ENCODE measurements at places on chromosomes 12 and 14. TPM values are rescaled to one million over a fixed set of nuclear protein-coding genes. Genes with fewer than 3 reads are reported as not detected.

GRCh38 chr12:28500373-28501024 is 310.2 kb downstream of the CCDC91 start:
- peaks cover 10% of the 10 kb centered on the region for H3K4me1 ChIP-seq
- no peaks in the 10 kb centered on the region for H3K36me3 ChIP-seq
- no peaks in the 10 kb centered on the region for H3K27me3 ChIP-seq

- peaks cover 2% of the 10 kb centered on the region for H3K4me1 ChIP-seq
- H3K27me3 ChIP-seq: peaks cover 3% of the 10 kb centered on the region
- no peak overlapping the region for H3K27ac ChIP-seq
- DNase-seq: no peak
- H3K36me3 ChIP-seq: no peaks in the 10 kb centered on the region
Measured at GRCh38 chr14:52701223-52701622, 5.8 kb upstream of the PSMC6 start.

GRCh38 chr12:76201758-76202157 is 117.3 kb upstream of the NAP1L1 start:
- H3K4me1 ChIP-seq: no peaks in the 10 kb centered on the region
- no peak for DNase-seq
- H3K4me3 ChIP-seq: no peak overlapping the region
- H3K27me3 ChIP-seq: no peaks in the 10 kb centered on the region
- no peak overlapping the region for H3K27ac ChIP-seq
- H3K36me3 ChIP-seq: no peaks in the 10 kb centered on the region

DNA sequence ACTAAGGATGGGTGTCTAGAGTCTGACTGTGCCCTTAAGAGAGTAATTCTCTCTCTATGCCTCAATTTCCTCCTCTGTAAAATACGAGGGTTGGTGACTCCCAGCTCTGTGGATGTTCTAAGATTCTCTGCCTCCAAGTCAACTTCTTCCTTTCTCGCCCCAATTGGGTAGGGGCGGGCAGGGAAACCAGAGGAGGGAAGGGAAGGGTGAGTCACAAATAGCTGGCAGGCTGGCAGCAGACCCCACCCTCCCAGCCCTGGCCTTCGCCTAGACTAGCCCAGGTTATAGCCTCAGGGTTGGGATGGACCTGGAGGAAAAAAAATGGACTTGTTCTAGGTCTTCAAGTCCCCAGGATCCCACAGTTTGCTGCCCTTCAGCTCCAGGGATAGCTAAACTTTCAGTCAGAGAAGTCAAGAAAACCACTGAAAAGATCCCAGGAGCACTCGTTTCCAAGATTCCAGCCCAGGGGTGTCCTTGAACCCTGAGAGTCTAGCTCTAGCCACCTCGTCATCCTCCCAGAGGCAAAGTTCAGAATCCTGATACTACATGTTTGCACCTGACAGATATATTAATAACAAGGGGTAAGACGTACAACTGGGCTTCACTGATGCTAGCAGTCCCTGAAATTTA is 2.3 kb downstream of the DGKA start:
- H3K36me3 ChIP-seq: no peaks in the 10 kb centered on the region
- DNase-seq: no peak
- H3K4me3 ChIP-seq: peak overlapping the region; percentile 79
- H3K27ac ChIP-seq: no peak overlapping the region

- no peak for DNase-seq
- H3K4me3 ChIP-seq: no peak overlapping the region
- no peaks in the 10 kb centered on the region for H3K27me3 ChIP-seq
- H3K36me3 ChIP-seq: no peaks in the 10 kb centered on the region
- no peak overlapping the region for H3K27ac ChIP-seq
- no peaks in the 10 kb centered on the region for H3K4me1 ChIP-seq
Measured at GRCh38 chr14:99889268-99889667, 96.1 kb downstream of the EML1 start.

- H3K4me3 ChIP-seq: no peak overlapping the region
- peaks cover 22% of the 10 kb centered on the region for H3K4me1 ChIP-seq
- H3K27me3 ChIP-seq: no peaks in the 10 kb centered on the region
- no peak for DNase-seq
- H3K27ac ChIP-seq: peak overlapping the region; percentile 19
- H3K36me3 ChIP-seq: no peaks in the 10 kb centered on the region
Measured at GRCh38 chr12:71763677-71764379, 9.2 kb downstream of the RAB21 start.

GRCh38 chr12:88784166-88784565 is 203.9 kb upstream of the KITLG start:
- DNase-seq: no peak
- no peaks in the 10 kb centered on the region for H3K27me3 ChIP-seq
- no peaks in the 10 kb centered on the region for H3K4me1 ChIP-seq

- no peaks in the 10 kb centered on the region for H3K4me1 ChIP-seq
- H3K36me3 ChIP-seq: no peaks in the 10 kb centered on the region
Measured at GRCh38 chr14:98393527-98393926, 878.5 kb downstream of the BCL11B start.

DNA sequence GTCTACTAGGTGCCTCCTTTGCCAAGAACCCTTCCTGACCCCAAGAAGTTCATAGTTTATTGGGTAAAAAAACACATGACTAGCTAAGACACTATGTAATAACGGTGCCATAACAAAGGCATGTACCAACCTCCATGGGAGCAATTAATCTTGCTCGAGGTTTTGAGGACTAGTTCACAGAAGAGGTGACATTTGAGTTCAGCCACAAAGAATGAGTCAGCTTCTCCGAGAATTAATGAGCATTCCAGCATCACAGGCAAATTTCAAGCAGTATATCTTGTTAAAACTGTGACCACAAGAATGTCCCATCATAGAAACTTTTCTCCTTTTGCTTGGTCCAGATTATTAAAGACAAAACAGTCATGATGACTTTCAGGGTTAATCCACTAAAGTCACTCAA is 113.0 kb upstream of the RAP1B start:
- no peak for DNase-seq
- no peak overlapping the region for H3K27ac ChIP-seq
- no peaks in the 10 kb centered on the region for H3K36me3 ChIP-seq
- no peak overlapping the region for H3K4me3 ChIP-seq

DNA sequence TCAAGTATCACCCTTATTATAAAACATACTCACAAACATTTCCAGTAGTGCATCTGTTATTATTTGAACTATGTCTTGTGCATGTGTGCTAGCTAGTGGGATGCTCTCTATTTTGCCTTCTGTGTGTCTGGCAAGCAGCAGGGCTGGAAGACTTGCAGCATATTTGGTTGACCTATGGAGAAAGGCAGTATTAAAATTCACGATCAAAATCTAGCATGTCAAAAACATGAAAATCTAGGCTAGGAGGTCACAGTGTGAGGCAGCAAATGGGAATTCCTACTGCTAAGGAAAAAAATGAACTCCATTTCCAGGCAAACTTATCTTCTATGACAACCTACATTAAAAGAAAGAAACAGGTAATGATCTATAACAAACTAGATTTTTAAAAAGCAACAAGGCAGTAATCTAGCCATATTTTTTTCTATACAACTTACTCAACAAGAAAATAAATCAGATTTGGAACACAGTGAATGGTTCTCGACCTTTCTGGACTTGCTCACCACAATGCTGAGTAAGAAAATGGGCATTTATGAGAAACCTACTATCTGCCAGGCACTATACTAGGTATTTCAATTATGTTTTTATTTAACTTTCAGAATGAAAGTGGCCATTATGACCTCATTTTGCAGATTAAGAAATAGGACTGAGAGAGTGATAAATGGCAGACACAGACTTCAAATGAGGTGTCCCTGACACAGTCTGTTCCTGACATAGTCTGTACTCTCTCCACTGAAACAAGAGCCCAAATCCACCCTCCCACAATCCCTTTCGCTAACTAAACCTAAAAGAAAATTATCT is 96.8 kb downstream of the TXNDC16 start:
- H3K36me3 ChIP-seq: no peaks in the 10 kb centered on the region
- H3K4me3 ChIP-seq: no peak overlapping the region
- DNase-seq: no peak
- no peaks in the 10 kb centered on the region for H3K27me3 ChIP-seq
- no peaks in the 10 kb centered on the region for H3K4me1 ChIP-seq
- H3K27ac ChIP-seq: no peak overlapping the region

- H3K4me3 ChIP-seq: no peak overlapping the region
- H3K36me3 ChIP-seq: peaks cover under 1% of the 10 kb centered on the region
- no peaks in the 10 kb centered on the region for H3K27me3 ChIP-seq
- DNase-seq: no peak
Measured at GRCh38 chr12:7142056-7142644, 12.0 kb downstream of the CLSTN3 start.

DNA sequence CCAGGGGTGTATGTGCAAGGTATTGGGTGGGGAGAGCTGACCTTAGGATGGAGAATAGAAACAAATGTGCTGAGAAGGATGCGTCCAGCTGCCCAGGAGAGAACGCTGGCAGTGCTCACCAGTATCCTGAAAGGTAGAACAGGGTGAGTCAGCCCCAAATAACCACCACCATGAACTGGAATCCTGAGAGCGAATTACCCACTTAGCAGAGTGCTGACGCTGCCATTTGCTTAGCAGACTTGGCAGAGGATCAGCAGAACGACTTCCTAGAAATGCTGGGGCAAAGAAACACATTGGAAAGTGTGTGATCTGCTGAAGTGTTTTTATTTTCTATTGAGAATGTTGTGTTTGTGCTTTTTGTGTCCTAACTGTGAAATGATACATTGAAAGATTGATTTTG is 213.6 kb downstream of the ADGRD1 start:
- H3K27ac ChIP-seq: no peak overlapping the region
- no peak overlapping the region for H3K4me3 ChIP-seq
- peaks cover 33% of the 10 kb centered on the region for H3K27me3 ChIP-seq

DNA sequence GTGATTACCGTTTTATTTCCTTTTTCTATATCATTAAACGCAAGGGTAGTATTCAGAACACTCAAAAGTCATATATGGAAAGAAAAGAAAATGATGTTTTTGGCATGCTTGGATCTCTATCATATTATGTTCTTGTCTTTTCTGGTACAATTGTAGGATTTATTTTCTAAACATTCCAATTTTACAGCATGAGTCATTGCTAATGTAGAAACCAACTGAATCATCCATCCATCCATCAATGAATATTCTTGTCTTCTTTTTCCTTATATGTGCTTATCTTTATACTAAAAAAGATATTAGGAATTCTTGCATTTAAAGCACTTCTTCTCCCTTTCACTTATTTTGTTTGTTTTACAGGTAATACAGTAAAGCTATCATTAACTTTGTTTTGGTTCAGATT is 20.4 kb upstream of the AMIGO2 start:
- H3K4me3 ChIP-seq: no peak overlapping the region
- no peaks in the 10 kb centered on the region for H3K36me3 ChIP-seq
- no peak for DNase-seq
- H3K27ac ChIP-seq: no peak overlapping the region
- no peaks in the 10 kb centered on the region for H3K27me3 ChIP-seq
- H3K4me1 ChIP-seq: peaks cover 5% of the 10 kb centered on the region

GRCh38 chr12:22318108-22318737 is 16.3 kb downstream of the ST8SIA1 start:
- no peaks in the 10 kb centered on the region for H3K4me1 ChIP-seq
- no peaks in the 10 kb centered on the region for H3K27me3 ChIP-seq
- H3K36me3 ChIP-seq: no peaks in the 10 kb centered on the region

- H3K36me3 ChIP-seq: peaks cover 7% of the 10 kb centered on the region
- no peak overlapping the region for H3K4me3 ChIP-seq
- H3K27ac ChIP-seq: no peak overlapping the region
Measured at GRCh38 chr12:20624718-20625117, 70.4 kb upstream of the SLCO1C1 start.

DNA sequence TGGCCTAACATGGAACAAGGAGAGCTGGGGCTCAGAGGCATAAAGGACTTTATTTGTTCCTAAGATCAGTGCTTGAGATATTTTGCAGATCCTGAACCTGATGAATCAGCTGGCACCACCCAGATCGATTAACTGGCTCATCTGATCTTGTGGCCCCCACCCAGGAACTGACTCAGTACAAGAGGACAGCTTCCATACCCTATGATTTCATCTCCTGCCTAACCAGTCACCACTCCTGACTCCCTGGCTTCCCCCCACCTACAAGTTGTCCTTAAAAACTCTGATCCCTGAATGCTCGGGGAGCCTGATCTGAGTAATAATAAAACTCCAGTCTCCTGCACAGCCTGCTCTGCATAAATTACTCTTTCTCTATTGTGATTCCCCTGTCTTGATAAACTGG is 5.1 kb downstream of the C12orf56 start:
- no peaks in the 10 kb centered on the region for H3K36me3 ChIP-seq
- peaks cover 7% of the 10 kb centered on the region for H3K4me1 ChIP-seq
- no peak for DNase-seq

DNA sequence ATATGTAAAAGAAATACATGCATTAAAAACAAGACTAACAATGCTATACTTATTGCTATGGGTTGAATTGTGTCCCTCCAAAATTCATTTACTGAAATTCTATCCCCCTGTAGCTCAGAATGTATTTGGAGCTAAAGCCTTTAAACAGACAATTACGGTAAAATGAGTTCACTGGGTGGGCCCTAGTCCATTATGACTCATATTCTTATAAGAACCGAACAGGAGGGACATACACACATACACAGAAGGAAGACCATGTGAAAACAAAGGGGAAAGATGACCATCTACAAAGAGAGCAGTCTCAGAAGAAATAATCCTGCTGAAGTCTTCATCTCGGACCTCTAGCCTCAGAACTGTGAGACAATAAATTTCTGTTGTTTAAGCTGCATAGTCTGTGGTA is 77.1 kb upstream of the ANKS1B start:
- no peaks in the 10 kb centered on the region for H3K27me3 ChIP-seq
- peaks cover 67% of the 10 kb centered on the region for H3K36me3 ChIP-seq
- no peak overlapping the region for H3K27ac ChIP-seq

The IL23A gene
- total RNA-seq: not detected

The PLA2G1B gene
- total RNA-seq: not detected

The ETFBKMT gene
- total RNA-seq: 2.0 TPM

The FZD10 gene
- 0.97 TPM for total RNA-seq

The EPYC gene
- not detected for total RNA-seq

The NOXRED1 gene
- total RNA-seq: not detected

The LIMA1 gene
- 36.5 TPM for total RNA-seq
